Erythroblast (primary cell): ENCODE measurements at places on chromosomes 4 and X.

GRCh38 chrX:36577006-36577405 is 431.2 kb upstream of the FAM47C start:
- no peak for DNase-seq

GRCh38 chrX:155662282-155662681 is 49.5 kb upstream of the TMLHE start:
- peak; percentile 55 for DNase-seq

- DNase-seq, result no peak
Observed at GRCh38 chrX:40964633-40965586, 120.3 kb upstream of the USP9X start.

DNA sequence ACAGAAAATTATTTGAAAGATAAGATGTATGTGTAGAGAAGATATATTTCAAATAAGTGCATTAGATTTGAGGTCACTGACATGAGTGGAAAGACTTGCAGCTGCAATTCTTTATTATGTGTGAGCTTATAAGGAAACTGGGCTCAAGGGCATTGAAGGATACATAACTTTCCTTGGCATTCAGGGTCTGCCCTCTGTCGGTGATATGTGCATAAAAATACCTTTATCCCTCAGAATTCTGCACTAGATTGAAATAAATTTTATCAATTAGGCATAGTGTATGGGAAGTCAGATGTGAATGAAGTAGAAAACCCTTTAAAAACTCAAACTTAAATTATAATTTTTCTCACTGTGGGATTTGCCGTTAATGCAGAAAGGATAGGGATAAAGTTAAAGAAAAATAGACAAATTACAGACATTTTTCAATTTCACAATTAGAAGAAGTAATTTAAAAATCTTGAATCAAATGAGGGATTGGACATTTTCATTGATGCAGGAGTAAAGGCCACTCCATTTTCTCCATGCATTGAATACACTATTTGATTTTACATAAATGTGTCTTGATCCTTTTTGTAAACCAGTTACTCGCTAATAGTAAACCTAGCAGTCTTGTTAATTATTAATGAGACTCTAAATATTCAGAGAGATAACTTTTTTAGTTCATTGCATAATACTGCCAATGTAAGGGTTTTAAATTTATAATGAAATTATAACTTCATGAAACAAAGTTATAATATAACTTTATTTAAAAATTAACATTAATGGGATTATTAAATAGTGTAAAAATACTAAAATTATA is 21.0 kb upstream of the ETNPPL start:
- DNase-seq, result no peak

DNA sequence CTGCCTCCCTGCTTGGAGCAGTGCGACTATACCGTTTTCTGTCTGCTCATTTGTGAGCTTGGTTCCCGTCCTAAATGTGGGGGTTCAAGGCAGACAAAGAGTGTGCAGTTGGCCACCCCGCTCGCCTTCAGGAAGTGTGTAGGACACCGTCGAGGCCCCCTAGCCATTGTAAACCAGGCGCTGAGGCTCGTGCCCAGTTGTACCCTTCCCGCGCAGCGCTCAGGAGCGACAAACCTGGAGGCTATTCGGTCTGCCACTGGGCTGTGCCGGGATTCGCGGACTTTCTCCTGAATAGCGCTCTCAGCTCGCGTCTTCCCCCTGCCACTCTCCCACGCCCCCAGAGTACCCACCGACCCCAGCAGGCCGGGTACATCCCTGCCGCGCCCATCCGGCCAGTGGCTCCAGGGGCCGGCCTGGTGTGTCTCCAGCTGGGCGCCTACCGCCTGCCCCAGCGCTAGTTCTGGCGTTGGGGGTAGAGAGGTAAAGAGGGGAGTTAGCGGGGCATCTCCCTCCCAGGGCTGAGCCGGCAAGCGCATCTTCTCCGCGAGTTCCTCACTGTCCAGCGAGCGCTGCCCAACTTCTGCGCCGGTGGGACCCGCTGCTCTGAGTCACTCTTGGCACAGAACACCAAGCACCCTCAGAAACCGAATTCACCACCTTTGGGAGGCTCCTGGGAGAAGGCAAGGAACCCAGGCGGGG is 880 bp upstream of the LONRF3 start:
- no peak for DNase-seq

- DNase-seq, result no peak
Observed at GRCh38 chrX:37454537-37455285, 105.5 kb downstream of the PRRG1 start.
